Activated CD4-positive, CD25-positive, alpha-beta regulatory T cell treated with anti-CD3 and anti-CD28 coated beads, Interleukin-2, amount 50 U/mL, for 16 hours (primary cell): ENCODE measurements at places on chromosomes 7 and 10.

DNA sequence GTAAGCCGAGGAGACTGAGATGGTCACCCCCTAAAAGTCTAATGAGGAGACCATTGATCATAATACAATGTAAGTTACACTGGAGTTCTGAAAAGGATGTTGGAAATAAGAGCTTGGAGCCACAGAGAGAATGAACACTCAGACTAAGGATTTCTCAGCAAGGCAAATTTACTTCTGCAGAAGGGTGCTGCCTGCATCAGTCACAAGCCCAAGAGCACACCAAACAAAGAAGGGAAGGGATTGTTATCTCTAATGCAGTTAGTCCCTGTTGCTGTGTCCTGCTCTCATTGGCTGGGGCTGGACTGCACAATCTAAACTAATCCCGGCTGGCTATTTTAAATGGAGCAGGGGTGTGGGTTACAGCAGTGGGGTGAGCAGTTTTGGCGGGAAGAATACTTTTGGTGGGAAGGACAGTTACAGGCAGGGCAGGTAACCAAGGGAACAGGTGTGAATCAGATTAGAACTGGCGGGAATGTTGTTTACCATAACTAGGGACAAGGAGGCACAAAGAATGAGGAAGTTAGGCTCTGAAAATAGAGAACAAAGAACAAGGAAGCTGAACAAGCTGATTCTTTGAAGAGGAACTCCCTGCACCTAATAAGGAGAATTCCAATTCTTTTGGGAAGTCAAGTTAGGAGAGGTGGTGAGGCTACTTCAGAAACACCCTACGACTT lies 30.3 kb upstream of the TRIM24 start:
- DNase-seq: no peak

- DNase-seq: no peak
These were observed 183.6 kb upstream of the ADARB2 start for GRCh38 chr10:1920941-1921340.

GRCh38 chr7:140014123-140014522 lies 48.6 kb downstream of the PARP12 start:
- no peak for DNase-seq

- no peak for DNase-seq
These were observed 25.1 kb downstream of the PWWP2B start for GRCh38 chr10:132421847-132422751.

GRCh38 chr7:73340514-73340913 lies 12.6 kb downstream of the FKBP6 start:
- DNase-seq: no peak

- DNase-seq: no peak
These were observed 53.1 kb downstream of the MKI67 start for GRCh38 chr10:128072941-128073645.

DNA sequence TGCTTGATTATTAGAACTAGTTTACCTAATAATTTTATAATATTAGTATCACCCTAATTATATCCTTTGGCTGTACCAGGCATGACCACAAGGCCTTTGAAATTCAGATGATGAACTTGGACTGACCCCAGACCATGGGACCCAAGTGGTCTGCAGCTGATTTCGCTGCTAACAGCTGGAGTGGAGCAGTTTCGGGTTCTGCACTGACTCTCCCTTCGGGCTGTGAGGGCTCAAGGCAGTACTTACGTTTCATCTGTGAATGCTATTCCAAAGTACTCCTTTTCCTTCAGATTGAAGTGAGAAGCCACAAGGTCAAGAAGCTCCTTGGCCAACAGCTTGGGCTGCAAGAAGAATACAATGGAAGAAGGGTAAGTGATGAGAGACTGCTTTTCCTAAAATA lies 223.8 kb downstream of the PRPF18 start:
- no peak for DNase-seq

- DNase-seq: no peak
These were observed 1.2 kb upstream of the AKR1E2 start for GRCh38 chr10:4824791-4825310.

GRCh38 chr10:89236226-89236797 lies 15.3 kb downstream of the LIPA start:
- no peak for DNase-seq

DNA sequence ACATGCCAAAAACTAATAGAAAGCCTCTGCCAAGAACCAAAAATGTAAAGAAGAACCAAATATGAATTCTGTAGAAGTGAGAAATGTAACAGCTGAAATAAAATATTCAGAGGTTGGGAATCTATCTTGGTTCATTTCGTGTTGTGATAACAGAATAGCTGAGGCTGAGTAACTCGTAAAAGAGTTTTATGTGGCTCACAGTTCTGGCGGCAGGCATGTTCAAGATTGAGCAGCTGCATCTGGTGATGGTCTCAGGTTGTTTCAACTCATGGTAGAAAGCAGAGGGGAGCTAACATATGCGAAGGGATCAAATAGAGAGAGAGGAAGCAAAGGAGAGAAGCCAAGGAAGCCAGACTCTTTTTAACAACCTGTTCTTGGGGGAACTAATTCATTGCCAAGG lies 717.2 kb downstream of the TNS3 start:
- DNase-seq: no peak

DNA sequence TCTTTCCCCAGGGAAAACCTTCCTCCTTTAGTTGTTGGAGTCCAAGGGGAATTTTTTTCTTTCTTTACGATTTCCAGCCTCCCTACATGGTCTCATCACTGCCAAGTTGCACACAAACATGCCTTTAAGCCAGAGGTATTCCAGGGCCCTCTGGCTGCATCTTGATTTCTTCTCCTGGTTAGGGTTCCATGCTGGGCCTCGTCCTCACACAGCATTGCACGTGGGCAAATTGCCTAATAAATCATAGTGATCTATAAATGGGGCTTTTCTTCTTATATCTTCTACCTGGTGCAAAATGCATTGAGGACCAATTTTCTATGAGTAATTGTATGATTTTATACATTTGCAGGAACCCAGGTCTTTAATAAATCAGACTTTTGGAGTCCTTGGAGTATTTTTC lies 284.2 kb downstream of the C7orf25 start:
- DNase-seq: no peak

DNA sequence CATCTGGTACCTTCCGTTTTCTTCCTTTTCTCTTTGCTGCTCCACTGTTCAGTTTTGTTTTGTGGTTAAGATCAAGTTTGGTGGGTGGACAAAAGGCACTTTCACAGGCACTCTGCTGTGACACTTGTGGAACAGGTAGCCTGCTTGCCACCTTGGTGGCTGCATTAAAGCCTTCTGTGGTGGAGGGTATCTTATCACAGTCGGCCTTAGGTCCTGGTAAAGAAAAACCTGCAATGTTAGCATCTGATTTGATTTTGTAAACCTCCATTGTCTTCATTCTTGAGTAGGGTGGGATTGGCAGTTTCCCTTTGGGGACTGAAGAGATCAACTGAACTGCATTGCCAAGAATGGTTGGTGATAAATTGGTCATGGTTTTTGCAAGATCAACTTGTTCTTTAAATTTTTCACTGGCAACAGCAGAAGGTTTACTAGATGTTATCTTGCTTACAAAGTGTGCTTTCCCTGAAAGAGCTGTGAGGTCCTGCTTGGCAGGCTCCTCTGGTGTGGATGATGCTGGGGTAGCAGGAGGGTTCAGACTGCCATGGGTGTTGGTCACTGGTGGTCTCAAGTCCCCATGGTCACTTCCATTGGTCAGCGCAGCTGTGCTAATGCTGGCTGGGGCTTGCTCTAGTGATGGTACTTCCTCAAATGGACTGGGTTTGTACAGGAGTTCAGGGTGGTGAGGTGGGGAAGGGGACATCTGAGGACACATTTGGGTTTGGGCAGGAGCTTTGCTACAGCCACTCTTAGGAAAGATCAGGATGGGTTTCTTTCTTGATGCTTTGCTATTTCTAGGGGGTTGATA lies 182.2 kb downstream of the ZNF438 start:
- no peak for DNase-seq

DNA sequence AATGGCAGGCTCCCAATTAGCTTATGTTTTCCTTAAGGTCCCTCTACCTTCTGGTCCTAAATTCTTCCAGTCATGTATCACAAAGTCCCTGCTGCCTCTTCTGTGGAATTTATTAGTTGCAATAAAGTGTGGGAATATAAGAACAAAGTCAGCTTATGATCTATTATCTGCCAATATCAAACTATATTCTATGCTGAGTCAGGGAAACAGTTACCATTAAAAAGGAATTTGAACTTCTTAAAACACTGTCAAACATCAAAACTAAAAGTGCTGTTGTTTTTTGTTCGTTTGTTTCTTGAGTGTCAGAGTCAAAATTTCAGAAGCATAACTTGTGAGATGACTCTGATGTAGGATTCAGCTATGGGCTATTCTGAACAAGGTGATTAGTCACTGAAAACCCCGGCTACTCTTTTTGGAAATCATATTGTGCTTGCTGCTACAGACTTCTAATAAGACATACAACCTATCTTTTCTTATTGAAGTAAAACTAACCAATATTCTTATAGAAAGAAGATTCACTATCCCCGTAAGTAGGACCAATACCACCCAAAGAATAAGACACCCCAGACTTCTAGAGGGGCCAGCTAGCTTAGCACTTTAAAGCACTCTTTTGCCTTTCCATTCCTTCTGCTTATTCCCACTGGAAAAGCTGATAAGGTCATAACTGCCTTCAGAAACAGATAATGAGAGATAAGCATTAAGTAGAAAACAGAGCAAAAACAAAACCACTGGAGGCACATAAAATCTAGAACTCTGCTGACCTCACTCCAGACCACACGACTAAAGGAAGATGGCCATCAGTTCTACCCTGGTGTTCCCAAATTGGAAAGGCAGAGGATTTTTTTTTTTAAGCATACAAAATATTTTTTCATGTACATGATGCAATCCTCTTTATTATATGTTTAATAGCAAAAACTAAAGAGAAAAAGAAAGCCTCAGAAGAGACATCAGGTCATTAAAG lies 370.6 kb downstream of the PARD3 start:
- DNase-seq: no peak

- no peak for DNase-seq
These were observed 10.3 kb downstream of the TOMM7 start for GRCh38 chr7:22812353-22812752.

DNA sequence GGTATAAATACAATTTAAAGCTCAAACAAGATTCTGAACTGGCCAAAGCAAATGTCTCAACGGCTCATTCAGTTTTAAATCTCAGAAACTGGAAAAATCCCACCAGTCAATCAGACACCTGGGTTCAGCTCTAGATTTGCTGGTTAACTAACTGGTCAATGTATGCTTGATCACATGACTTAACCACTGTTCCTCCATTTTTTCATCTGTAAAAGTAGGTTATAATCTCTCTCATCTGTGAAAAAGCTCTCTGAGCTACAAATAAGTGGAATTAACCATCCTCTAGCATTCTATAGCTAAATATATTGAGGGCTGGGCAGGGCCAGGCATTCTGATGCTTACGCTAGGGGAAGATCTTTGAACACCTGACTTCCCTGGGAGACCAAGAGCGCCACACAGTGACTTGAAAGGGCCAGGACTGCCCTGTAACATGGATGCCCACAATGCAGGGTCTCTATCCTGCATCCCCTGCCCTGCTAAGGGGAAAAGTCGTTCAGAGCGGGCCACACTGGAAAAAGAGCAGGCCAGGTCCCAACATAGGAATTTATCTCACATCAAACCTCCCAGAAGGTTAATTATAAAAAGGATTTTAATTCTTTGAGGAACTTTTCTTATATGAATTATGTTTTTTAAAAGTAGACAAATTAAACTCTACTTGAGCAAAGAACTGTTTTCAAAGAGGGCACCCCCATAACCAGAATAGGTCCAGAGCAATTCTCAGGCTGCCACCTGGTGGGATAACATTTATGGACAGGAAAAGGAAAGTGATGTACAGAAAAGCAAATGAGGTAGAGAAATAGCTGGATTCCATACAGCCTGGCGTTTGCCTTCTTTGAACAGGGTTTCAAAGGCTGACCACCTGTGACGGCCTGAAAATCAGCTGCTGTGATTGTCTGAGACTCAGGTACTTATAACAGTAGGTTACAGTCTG lies 1.8 kb downstream of the RP9 start:
- DNase-seq: no peak

DNA sequence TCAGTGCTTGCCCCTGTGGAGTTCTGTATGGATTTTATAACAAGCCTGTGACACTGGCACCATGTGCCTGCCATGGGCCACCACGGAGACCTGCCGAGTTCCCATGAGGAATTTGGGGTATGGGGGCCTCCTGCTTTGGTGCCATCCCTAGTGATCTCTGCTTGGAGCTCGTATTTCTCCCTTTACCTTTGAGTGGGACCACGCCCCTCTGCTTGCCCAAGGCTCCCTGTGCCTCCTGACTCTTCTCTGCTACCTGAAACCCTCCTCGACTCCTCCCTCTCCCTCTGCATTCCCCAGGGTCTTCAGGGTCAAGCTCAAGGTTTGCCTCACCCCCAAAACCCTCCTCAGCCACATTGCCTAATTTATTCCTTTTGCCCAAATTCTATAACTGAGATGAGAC lies 225.0 kb downstream of the BUB3 start:
- DNase-seq: no peak

DNA sequence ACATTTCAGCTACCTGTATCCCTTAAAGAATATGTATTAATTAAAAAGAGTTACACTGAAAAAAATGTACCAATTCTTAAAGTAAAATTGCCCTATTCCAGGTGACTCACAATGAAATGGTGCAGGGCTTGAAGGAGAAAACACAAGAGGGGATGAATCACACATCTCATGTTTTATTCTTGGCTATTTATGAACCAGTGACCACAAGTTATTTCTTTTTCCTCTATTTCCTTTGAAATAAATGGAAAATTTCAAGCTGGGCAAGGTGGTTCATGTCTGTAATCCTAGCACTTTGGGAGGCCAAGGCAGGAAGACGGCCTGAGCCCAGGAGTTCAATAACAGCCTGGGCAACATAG lies 106.8 kb downstream of the UBE2H start:
- DNase-seq: no peak

GRCh38 chr7:44247868-44248651 lies 47.3 kb downstream of the YKT6 start:
- no peak for DNase-seq

- no peak for DNase-seq
These were observed 2.4 kb upstream of the NIPSNAP2 start for GRCh38 chr7:55962014-55962413.

GRCh38 chr10:51653025-51653424 lies 46.4 kb downstream of the CSTF2T start:
- no peak for DNase-seq

GRCh38 chr10:43888586-43888985 lies 239.9 kb upstream of the ZNF32 start:
- no peak for DNase-seq

GRCh38 chr7:7536396-7537019 lies 835 bp upstream of the COL28A1 start:
- DNase-seq: no peak
